ENCODE measurements at places on chromosomes 6 and 20.

GRCh38 chr6:93177438-93177837 lies 241.9 kb downstream of the EPHA7 start:
- DNase-seq = no peak

- no peak for DNase-seq
Measured at GRCh38 chr6:165575158-165575549, 87.9 kb downstream of the PDE10A start.

- no peak for DNase-seq
Measured at GRCh38 chr20:63253438-63254231, 628 bp downstream of the NKAIN4 start.

DNA sequence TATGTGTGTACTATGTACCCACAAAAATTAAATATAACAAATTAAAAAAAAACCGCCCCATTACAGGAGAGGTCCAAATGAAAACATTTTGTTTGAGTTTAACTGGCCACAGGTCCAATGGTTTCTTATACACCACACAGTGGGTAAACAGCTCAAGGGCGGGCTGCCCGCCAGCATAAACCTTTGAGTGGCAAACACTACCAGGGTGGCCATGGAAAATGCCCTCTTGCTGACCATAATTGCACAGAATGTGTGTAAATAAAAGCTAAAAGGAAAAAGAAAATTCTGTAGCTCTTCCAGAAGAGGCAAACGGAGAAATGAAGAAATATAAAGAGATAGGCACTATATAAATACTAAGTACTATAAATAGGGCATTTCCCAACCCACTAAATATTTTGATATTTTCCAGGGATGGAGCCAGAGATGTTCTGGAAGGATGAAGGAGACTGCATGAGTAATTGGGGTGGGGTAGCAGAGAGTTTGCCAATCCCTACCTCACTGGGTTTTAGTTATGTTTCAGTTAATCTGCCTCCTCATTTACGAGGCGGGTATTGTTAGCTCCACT lies 1.1 kb upstream of the CDC5L start:
- no peak for DNase-seq

DNA sequence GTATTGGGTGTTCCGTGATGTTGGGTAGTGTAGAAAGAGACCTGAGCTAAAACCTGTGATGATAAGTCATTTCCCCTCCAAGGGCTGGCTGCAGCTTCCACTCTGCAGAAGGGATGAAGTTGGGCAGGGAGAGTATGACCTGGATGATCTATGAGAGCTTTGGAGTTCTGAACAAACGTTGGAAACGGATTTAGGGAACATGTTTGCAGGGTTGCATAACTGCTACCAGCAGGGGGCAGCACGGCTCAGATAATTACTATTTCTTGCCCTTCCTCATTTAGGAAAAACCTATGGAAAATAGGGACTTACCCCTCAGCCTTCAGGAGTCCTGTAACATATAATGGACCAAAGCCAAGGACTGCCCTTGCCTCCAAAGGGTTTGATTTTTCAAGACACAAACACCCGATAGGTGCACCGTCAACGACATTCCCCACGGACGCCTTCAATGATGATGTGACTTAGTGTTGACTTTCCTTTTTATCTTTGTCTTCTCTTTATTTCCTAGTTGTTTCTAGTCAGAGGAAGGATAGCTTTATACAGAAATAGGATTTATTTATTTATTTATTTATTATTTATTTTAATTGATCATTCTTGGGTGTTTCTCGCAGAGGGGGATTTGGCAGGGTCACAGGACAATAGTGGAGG lies 164.9 kb upstream of the SASH1 start:
- DNase-seq = no peak

DNA sequence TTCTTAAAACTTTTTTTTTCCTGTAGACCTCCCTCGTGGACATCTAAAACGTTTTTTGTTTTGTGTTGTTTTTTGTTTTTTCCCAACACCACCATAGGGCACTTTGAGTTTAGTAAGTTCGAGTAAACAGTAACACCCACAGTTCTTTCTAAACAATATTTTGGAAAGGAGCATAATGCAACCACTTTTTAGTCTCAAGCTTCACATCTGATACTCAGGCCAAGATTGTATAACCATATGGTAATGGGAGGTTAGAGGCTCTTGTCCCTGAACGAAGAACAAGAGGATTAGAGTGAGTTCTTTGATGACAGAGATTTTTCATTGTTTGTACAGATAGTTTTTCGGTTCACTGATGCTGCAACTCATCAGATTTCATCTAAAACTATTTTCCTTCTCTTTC lies 144.6 kb downstream of the MTHFD1L start:
- no peak for DNase-seq

- no peak for DNase-seq
Measured at GRCh38 chr6:149680503-149680902, 32.0 kb upstream of the KATNA1 start.

- no peak for DNase-seq
Measured at GRCh38 chr6:15437090-15437635, 191.3 kb downstream of the JARID2 start.

DNA sequence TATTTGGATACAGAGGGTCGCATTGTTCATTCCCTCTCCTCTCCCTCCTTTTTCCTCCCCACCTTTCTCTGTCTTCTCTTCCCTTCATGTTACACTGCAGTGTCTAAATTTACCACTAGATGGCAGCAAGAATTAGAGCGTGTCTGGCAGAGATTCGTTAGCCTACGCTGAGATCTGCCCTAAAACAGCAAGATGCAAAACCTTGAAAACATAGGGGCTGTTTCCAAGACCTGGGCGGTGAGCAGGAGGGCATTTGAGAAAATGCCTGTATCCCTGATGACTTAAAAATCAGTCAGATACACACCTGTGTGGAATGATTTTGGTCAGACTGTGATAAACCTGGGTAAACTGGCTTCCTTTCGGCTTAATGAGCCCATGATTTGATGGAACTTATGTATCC lies 101.5 kb upstream of the ISM1 start:
- DNase-seq = no peak

- DNase-seq = no peak
Measured at GRCh38 chr6:134431421-134431859, 113.5 kb upstream of the SGK1 start.

DNA sequence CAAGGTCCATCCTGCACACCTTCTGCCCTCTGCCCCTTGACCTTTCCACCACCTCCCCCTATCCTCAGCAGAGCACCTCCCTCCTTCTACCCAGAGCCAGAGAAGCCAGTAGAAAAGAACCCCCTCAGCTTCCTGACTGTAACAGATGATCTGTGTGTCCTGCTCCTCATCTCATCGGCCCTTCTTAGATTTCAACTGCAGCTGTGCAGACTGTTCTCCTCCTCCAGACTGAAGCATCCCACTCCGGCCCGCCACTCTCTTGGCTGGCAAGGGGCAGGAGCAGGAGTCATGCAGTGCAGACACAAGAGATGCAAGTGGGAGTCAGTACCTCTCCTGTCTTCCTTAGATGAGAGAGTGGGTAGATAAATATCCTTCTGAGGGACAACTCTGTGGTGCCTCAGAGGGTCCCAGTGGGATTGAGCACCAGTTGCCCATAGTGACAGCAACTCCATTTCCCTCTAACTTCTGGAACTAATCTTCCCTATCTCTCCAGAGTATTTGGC lies 163.5 kb upstream of the MLN start:
- no peak for DNase-seq

- DNase-seq = no peak
Measured at GRCh38 chr6:151291722-151292059, 51.9 kb downstream of the AKAP12 start.

- DNase-seq = no peak
Measured at GRCh38 chr6:102895683-102896082, 1502.2 kb downstream of the GRIK2 start.

- no peak for DNase-seq
Measured at GRCh38 chr20:50585678-50586077, 75.5 kb downstream of the PTPN1 start.

- DNase-seq = no peak
Measured at GRCh38 chr6:8082954-8083858, 19.0 kb upstream of the BLOC1S5 start.

- no peak for DNase-seq
Measured at GRCh38 chr6:73282871-73283270, 19.9 kb upstream of the KHDC1 start.

All from H54 (cell line).